GM13976 (cell line): ENCODE measurements at places on chromosomes 7 and 10.

GRCh38 chr7:117041007-117041406 is 87.7 kb downstream of the ST7 start:
- peak; percentile 46 for DNase-seq

DNA sequence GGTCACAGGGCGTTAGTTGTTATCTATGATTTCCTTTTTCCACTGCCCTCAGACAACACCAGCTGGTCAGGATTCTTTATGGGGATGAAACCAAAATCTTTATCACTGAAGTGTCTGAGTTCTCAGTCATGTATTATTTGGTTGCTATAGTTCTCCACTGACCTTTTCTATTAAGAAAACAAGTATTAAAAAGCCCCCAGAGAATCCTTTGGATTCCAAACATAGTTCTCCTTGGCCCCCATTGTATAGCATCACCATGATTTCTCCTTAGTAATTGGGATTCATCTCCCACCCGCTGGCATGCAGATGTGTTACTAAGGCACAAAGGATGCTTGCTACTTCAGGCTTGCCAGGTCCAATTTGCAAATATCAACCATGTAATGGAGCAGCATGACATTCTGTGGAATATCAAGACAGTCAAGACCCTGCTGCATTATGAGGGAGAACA is 94.3 kb downstream of the IQUB start:
- no peak for DNase-seq

GRCh38 chr7:133936074-133936473 is 191.1 kb upstream of the LRGUK start:
- DNase-seq: no peak

- no peak for DNase-seq
Measured at GRCh38 chr7:157526005-157526912, 189.5 kb downstream of the DNAJB6 start.

GRCh38 chr7:136601772-136602171 is 266.7 kb upstream of the CHRM2 start:
- DNase-seq: no peak

GRCh38 chr7:141645188-141645587 is 56.8 kb downstream of the DENND11 start:
- no peak for DNase-seq

DNA sequence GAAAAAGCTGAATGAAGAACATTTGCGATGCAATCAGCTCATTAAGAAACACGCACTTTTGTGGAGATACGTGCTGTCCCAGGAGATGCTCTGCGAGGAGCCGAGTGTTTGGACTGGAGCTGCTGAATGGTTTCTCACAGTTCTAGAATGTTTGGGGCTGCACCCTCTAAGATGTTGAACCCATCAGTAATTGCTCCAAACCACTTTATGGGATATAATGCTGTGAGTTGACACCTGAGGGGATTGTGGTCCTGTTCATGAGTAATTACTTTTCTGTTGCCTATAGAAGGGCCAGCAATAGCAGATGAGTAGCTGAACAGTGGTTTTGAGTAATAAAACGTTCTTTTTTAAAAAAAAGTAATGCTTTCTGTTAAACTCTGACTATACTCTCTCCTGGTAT is 63.1 kb downstream of the IKZF1 start:
- no peak for DNase-seq

GRCh38 chr7:151125846-151126481 is 39.7 kb downstream of the AGAP3 start:
- no peak for DNase-seq

- DNase-seq: no peak
Measured at GRCh38 chr7:108292541-108292940, 162.4 kb upstream of the LAMB4 start.

DNA sequence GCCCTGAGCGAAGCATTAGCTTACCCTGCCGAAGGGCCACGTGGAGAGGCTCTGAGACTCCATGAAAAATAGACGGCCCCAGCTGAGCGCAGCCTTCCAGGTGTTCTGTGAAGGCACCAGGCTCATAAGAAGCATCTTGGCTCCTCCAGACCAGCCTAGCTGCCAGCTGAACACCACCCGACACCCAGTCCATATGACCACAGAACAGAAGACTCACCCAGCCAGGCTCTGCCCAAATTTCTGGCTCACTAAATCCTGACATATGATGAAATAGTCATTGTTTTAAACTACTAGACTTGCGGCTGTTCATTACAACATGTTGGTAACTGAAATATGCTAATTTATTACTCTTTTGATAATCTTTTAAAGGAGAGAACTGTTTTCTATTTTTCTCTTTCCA is 99.5 kb upstream of the ABI1 start:
- DNase-seq: no peak

GRCh38 chr10:27345455-27345920 is 104.9 kb upstream of the ACBD5 start:
- no peak for DNase-seq

DNA sequence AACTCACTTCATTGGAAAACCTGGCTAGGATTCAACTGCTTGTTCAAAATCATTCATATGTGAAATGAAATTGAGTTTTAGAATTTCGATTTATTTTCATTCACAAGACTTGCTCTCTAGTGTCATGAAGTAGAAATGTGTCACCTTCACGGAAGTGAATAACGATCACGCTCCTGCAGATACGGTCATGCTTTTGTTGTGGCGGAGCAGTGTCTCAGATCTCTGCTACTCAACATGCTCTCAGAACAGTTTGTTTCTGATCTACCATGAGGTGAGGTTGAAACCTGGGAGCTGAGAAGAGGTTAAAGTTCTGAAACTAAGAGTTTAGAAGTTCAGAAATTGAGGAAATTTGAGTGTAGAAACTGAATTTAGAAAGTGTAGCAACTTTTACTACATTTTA is 13.8 kb upstream of the PITRM1 start:
- DNase-seq: no peak

DNA sequence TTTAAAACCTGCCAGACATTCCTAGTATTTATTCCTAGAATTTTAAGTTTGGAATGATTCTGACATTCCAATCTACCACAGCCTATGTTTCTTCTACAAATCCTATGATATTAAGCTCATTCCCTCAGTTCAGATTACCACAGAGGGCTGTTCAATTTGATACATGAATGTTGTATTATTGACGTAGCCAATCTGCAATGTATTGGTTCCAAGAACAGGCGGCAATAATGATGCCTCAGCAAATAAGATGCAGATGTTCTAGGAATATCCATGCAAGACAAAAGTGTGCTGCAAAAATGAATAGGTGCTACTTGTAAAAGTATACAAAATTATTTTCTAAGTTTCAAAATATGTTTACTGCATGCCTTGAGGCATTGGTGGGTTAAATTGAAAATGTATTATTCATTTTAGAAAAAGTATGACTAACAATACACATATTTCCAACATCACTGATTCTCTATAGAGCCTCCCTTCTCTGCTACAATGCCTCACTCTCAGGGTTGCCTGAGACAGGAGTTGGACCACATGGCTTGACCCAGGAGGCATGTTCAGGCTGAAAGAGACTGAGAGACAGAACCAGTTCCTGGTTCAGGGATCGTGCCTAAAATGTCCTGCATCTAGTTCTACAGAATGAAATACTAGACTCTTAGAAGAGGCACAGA is 94.1 kb upstream of the CREB5 start:
- no peak for DNase-seq
